Natural killer cell (primary cell): ENCODE measurements at places on chromosomes 6 and 20.
A peak's percentile ranks its signal among the peaks of the same experiment; 100 is the strongest.

DNA sequence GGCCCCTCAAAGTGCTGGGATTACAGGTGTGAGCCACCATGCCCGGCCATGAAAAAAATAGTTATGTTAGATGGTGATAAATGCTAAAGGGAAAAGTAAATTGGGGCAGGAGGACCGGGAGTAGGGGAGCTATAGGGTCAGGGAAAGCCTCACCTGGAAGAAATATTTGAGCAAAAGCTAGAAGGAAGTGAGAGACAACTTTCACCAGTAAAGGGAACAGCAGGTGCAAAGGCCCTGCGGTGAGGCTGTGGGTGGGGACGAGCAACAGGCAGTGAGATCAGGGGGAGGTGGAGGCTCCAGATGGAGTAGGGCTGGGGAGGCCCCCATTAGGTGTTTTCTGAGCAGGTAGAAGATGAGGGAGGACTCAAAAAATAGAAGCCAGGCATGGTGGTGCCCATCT lies 16.0 kb downstream of the BCAS4 start:
- DNase-seq = no peak

GRCh38 chr6:158457616-158458278 lies 102.1 kb upstream of the TMEM181 start:
- no peak for DNase-seq

- peak; percentile 61 for DNase-seq
These were observed 10.6 kb downstream of the CTCFL start for GRCh38 chr20:57514273-57514751.

- DNase-seq = no peak
These were observed 191.0 kb downstream of the QKI start for GRCh38 chr6:163605385-163606097.

DNA sequence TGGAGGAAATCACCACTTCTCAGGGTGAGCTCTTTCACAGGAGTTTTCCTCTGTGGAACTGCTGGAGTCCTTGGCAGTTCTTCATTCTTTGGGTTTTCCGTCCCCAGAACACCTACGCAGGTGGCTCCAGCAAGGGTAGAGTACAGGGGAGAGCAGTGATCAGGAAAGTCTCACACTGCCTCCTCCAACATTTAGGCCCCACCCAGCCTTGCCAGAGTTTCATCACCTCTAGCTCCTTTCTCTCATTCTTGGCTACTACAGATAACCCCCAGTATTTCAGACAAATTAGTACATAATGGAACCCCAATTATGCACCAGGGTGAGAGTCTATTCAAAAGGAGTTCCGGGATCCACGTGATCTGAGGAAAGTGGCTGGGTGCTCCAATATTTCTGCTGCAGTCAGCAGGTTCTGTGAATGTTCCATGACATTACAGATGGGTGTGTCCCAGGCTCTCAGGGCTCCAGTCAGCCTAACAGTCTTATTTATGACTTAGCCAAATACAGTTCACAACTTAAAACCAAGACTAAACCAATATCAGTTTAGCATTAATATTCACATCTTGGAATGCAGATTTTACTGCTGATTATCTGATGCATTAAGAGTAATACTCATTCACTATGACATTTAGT lies 44.6 kb downstream of the GPR63 start:
- DNase-seq = no peak

- no peak for DNase-seq
These were observed 30.7 kb downstream of the SLC35D3 start for GRCh38 chr6:136952714-136953260.

- no peak for DNase-seq
These were observed 47.0 kb downstream of the DTNBP1 start for GRCh38 chr6:15615802-15616201.

GRCh38 chr6:87210979-87211378 lies 55.6 kb downstream of the ZNF292 start:
- DNase-seq = no peak

- no peak for DNase-seq
These were observed 94.7 kb downstream of the CLIC5 start for GRCh38 chr6:45920819-45921511.

- peak; percentile 63 for DNase-seq
These were observed 12.8 kb downstream of the STK4 start for GRCh38 chr20:44979090-44979621.

DNA sequence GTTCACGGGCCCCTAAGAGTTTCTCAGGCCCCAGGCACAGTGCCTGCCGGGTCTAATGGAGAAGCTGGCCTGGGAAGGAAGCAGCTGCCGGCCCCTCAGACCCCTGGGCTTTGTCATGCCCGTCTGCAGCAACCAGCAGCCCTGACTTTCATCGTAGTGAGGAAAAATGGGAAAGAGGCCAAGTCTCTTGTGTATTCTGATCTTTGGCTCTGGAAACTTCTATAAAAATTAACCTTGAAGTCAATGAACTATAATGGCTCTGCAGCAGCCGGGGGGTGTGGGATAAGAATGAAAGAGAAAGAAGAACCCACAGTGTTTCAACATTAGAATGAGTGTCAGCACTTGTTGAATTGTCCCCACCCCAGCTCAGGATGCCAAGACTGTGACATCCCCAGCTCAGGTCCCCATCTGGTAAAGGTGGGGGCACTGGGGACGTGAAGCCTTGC lies 12.9 kb downstream of the TGM2 start:
- no peak for DNase-seq

- DNase-seq = no peak
These were observed 292.9 kb downstream of the PLCB1 start for GRCh38 chr20:8425016-8425415.
